ENCODE measurements at places on chromosomes 7 and 10. TPM values are rescaled to one million over a fixed set of nuclear protein-coding genes. Genes with fewer than 3 reads are reported as not detected.

The PAPOLB gene
- total RNA-seq: 0.05 TPM

The TWIST1 gene
- total RNA-seq: 1.3 TPM

The TEX36 gene
- not detected for total RNA-seq

GRCh38 chr10:32315424-32315823 is 31.5 kb downstream of the EPC1 start:
- DNase-seq: no peak
- H3K4me3 ChIP-seq: no peak overlapping the region
- H3K4me1 ChIP-seq: peaks cover 93% of the 10 kb centered on the region
- no peaks in the 10 kb centered on the region for H3K27me3 ChIP-seq

DNA sequence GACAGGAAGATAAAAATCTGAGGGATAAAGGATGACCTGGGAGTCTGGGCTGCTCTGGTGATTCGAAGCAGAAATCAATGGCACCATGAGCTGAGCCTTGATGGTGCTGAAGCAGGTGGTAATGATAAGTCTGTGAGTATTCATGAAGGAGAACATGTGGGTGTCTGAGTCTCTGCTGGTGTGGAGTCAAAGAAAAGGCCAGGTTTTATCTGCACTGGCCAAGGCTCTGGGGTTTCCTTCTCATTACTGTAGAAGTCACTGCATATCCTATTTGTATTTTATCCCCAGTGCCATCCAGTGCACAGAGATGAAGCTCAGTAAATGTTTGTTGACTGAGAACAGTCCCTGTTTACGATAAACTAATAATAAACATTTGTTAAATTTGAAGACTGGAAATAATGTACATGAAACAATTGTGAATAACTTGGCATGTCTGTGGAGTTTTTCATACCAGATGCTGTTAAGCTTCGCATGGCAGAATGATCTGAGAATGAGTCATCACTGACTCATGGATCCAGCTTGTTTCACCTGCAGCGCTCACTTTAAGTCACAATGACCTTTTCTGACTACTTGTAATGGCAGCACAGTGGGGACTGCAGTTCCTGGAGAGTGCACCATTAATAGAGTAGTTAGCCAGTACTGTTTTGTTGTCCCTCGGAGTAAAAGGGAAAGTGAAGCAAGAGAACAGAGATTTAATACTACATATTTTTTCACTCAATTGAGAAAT is 538.5 kb downstream of the HTR7 start:
- H3K4me1 ChIP-seq: no peaks in the 10 kb centered on the region
- no peak overlapping the region for H3K27ac ChIP-seq
- H3K36me3 ChIP-seq: no peaks in the 10 kb centered on the region
- no peaks in the 10 kb centered on the region for H3K27me3 ChIP-seq
- no peak overlapping the region for H3K4me3 ChIP-seq

The CCDC71L gene
- total RNA-seq: 6.0 TPM

GRCh38 chr7:124338861-124339260 is 306.0 kb upstream of the TMEM229A start:
- no peaks in the 10 kb centered on the region for H3K4me1 ChIP-seq
- H3K36me3 ChIP-seq: no peaks in the 10 kb centered on the region
- H3K27ac ChIP-seq: no peak overlapping the region
- DNase-seq: no peak
- no peaks in the 10 kb centered on the region for H3K27me3 ChIP-seq

- no peak overlapping the region for H3K4me3 ChIP-seq
- H3K27ac ChIP-seq: peak overlapping the region; percentile 69
- no peak for DNase-seq
These were observed 128.7 kb downstream of the ELAPOR2 start for GRCh38 chr7:86930554-86931307.

DNA sequence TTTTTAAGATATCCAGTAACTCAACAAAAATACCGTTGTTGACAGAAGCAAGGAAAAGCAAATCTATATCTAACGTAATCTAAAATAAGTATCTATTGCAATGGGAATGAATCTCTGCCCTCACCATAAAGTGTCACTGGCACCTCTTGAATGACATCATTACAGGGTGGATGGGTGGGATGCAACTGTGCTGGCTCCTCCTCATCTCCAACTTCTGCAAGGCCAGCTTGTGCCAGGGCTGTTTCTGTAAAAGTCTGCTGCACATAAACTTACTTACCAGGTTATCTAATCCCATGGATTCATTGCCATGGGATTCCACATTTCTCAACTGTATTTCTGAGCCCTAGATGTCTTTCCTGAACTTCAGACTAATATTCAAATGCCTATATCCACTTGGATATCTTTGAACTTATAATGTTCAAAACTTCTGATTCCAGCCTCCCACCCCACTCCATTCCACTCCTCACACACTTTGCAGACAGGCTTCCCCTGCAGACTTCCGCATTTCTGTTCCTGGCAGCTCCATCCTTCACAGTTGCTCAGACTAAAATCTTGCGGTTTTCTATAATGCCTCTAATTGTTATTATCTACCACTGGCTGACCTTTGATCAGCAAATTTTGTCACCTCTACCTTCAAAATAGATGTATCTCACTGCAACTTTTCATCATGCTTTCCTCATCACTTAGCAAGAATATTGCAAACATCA is 10.7 kb downstream of the FGL2 start:
- no peaks in the 10 kb centered on the region for H3K36me3 ChIP-seq
- no peaks in the 10 kb centered on the region for H3K27me3 ChIP-seq
- peaks cover 10% of the 10 kb centered on the region for H3K4me1 ChIP-seq
- no peak overlapping the region for H3K27ac ChIP-seq
- no peak overlapping the region for H3K4me3 ChIP-seq

DNA sequence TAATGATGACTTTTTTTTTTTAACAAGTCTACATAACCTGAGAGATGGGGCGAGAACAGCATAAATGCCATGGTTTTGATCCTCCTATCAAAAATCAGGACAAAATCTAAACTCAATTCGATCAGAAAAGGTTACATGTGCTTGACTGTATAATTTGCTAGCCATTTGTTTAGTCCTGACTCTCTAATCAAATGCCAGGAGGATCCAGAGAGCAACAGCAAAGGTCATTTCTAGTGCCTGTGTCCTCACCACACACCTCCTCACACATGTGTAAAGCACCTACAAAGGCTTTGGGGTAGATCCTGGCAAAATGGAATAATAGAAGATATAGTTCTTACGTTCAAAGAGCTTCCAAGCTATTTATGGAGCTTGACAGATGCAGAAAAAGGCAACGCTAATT is 11.0 kb upstream of the FAS start:
- H3K4me3 ChIP-seq: no peak overlapping the region
- peaks cover 69% of the 10 kb centered on the region for H3K4me1 ChIP-seq

DNA sequence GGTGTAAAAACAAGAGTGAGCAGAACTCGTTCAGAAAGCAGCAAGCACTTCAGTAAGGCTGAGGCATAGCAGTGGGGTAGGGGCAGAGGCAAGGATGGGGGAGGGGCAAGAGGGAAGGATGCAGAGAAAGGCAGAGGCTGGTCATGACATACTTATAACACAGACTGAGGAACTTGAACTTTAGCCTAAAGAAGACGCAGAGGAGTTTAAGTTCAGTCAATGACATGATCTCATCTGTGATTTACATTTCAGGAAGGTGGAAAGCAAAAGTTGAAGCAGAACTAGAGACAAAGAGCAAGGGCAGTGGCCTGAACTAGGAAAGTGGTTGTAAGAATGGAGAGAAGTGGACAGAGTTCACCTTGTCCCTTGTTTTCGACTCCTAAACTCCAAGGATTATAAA is 15.8 kb downstream of the MACC1 start:
- H3K27ac ChIP-seq: no peak overlapping the region
- H3K27me3 ChIP-seq: no peaks in the 10 kb centered on the region
- no peak for DNase-seq

The FKBP6 gene
- not detected for total RNA-seq

- H3K4me3 ChIP-seq: no peak overlapping the region
These were observed 80.0 kb downstream of the ZNF277 start for GRCh38 chr7:112286250-112287086.

DNA sequence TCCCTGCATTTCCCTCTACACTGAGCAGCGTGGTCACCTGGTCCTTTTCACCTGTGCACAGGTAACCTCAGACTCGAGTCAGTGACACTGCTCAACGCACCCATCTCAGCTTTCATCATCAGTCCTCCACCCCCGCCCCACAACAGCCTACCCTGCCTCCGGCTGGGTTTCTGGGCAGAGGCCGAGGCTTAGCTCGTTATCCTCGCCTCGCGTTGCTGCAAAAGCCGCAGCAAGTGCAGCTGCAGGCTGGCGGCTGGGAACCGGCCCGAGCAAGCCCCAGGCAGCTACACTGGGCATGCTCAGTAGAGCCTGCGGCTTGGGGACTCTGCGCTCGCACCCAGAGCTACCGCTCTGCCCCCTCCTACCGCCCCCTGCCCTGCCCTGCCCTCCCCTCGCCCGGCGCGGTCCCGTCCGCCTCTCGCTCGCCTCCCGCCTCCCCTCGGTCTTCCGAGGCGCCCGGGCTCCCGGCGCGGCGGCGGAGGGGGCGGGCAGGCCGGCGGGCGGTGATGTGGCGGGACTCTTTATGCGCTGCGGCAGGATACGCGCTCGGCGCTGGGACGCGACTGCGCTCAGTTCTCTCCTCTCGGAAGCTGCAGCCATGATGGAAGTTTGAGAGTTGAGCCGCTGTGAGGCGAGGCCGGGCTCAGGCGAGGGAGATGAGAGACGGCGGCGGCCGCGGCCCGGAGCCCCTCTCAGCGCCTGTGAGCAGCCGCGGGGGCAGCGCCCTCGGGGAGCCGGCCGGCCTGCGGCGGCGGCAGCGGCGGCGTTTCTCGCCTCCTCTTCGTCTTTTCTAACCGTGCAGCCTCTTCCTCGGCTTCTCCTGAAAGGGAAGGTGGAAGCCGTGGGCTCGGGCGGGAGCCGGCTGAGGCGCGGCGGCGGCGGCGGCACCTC is at the start of the genes KLLN and PTEN:
Gene KLLN, minus strand, starts transcription at position 481 of the 891 bp plus-strand sequence. CDS start 1,046 bp downstream, outside the sequence.
Gene PTEN, plus strand, starts transcription at position 573 of the 891 bp plus-strand sequence. CDS start 845 bp downstream, outside the sequence.
- H3K27ac ChIP-seq: peak within 1 kb of the TSS; percentile 100
- H3K4me1 ChIP-seq: peaks cover 72% of the 10 kb centered on the region
- peak within 1 kb of the TSS; percentile 86 for H3K4me3 ChIP-seq
- DNase-seq: peak; percentile 93
- H3K27me3 ChIP-seq: no peaks in the 10 kb centered on the region
- no peaks in the 10 kb centered on the region for H3K36me3 ChIP-seq

GRCh38 chr7:74306730-74307469 is 17.7 kb downstream of the CLIP2 start:
- peak; percentile 54 for DNase-seq
- H3K4me1 ChIP-seq: peaks cover 24% of the 10 kb centered on the region
- H3K4me3 ChIP-seq: peak overlapping the region; percentile 54
- H3K27ac ChIP-seq: peak overlapping the region; percentile 49
- no peaks in the 10 kb centered on the region for H3K27me3 ChIP-seq

GRCh38 chr10:119370972-119371703 is 163.8 kb downstream of the GRK5 start:
- peak overlapping the region; percentile 47 for H3K4me3 ChIP-seq
- no peaks in the 10 kb centered on the region for H3K36me3 ChIP-seq
- no peaks in the 10 kb centered on the region for H3K27me3 ChIP-seq
- H3K27ac ChIP-seq: peak overlapping the region; percentile 91
- H3K4me1 ChIP-seq: peaks cover 88% of the 10 kb centered on the region

The C10orf143 gene
- 1.7 TPM for total RNA-seq

- H3K4me3 ChIP-seq: no peak overlapping the region
- no peaks in the 10 kb centered on the region for H3K27me3 ChIP-seq
- peaks cover 71% of the 10 kb centered on the region for H3K4me1 ChIP-seq
- no peak for DNase-seq
These were observed 123.6 kb downstream of the UBE2H start for GRCh38 chr7:129828989-129829736.
